ENCODE measurements at places on chromosomes 1 and 21.
A peak's percentile ranks its signal among the peaks of the same experiment; 100 is the strongest.

- no peak for DNase-seq
Measured at GRCh38 chr1:84613026-84613425, 38.8 kb upstream of the CTBS start.

DNA sequence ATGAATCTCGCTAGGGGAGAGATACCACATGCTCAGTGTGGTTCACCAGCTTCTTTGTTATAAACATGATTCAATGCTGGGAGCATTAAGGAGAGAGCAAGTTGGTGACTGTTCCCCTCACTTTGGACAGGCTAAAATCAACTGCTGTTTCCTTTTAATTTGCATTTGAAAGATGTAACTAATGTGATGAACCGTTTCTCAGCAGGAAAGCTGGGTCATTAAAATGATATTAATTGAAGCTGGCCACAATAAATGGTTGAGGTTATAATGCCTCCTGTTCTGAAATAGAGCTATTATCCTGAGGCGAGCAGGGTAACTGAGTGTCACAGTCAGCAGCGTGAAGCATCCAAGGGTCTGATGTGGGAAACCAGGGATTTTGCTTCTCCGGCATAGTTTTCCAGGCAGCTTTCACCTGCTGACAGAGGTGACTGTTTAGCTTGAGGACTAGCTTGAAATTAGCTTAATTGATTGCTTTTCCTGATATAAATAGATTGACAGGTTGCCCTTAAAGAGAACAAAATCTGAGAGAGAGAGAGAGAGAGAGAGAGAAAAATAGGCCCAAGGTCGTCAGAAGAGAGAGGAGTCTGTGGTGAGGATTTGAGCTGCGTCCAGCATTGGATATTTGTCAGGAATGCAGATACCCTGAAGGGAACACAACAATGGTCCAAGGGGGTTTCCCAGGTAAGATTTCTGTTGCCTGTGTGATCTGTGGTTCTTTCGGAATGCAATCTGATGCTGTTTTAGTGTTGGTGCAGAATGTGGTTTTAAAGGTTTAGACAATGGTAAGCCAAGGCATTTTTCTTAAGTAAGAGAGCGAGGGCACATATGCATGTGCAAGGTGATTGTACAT, 209.7 kb downstream of the PATJ start:
- DNase-seq, result no peak

DNA sequence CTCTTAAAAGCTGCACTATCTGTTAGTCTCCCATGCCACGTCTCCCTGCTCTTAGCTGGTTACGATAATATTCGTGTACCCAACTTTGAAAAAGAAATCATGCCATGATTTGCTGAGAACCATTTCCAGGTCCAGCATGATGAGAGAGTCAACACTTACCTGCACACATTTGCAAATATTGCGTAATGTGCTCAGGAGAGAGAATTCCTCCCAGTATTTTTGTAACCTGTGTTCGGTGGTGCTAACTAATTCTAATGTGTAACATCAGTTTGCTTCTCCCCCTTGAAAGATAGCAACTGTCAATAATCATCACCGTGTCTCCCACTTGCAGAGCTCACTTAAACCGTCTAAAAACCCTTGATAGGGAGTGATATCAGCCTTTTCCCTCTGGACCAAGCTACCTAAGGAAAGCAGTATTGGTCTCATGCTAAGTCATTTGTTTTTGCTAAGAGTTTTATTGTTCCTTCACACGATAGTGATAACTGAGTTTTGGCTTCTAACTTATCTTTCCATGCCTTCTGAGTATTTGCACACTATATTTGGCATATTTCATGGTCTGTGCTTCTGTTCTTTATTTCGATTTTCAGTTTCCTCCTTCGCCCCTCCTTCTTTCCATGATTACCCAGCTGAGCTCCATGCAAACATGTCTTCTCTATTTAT, 61.1 kb upstream of the IRF2BP2 start:
- DNase-seq, result no peak

DNA sequence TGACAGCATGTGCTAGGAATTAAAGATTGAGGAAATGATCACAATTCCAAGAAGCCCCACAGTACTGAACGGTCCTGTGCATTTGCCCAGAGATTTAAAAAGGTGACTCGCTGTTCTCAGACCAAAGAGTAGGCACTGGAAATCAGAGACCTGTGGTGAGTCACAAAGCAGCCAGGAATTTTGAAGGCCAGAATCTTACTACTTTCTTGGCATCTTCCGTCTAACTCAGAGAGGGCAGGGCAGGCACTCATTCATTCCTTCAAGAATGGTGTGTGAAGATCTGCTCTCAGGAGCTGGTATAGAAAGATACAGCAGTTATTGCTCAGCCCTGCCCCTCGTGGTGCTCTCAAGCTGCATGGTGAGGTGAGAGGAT, 57.9 kb downstream of the BRINP2 start:
- no peak for DNase-seq

DNA sequence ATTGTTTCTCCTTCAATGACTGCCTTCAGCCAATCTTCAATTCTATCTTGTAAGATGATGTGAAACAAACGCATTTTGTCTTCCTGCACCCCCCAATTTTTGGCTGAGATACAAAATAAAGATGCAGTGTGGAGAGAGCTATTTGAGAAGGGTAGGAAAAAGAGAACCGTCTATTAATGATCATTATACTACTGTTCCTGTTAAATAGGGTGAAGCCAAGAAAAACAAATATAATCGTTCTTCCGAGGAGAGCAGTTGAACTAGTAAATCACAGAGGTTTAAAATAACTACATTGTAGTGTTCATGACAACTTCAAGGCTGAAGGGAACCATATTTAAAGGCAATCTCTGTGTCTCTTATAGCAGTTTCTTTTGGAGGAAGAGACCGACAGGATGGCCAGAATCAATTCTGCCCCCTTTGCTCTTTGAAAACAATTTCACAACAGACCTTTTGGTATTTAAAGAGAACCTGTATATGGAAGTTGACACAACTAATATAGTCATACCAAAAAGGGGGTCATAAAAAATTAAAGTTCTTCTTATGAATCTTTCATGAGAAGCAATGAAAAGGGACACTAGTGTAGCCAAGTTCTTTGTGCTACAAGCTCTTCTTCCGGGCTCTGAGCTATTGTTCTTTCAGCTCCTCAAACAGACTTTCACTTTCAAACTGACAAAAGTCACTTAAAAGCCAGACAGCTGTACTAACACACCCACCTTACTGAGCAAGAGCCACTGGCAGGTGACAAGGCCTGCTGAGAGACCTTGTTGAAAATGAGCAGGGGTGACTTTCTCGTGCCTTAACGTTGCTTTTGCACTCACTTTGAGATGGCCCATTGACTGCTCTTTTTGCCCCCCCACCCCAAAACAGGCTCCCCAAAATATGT, 30.9 kb downstream of the PROX1 start:
- no peak for DNase-seq

GRCh38 chr1:173477286-173478093, at the start of gene PRDX6:
PRDX6 (plus strand) TSS chr1:173477335; CDS start chr1:173477398, 63 bp downstream.
- DNase-seq, result peak; percentile 68

DNA sequence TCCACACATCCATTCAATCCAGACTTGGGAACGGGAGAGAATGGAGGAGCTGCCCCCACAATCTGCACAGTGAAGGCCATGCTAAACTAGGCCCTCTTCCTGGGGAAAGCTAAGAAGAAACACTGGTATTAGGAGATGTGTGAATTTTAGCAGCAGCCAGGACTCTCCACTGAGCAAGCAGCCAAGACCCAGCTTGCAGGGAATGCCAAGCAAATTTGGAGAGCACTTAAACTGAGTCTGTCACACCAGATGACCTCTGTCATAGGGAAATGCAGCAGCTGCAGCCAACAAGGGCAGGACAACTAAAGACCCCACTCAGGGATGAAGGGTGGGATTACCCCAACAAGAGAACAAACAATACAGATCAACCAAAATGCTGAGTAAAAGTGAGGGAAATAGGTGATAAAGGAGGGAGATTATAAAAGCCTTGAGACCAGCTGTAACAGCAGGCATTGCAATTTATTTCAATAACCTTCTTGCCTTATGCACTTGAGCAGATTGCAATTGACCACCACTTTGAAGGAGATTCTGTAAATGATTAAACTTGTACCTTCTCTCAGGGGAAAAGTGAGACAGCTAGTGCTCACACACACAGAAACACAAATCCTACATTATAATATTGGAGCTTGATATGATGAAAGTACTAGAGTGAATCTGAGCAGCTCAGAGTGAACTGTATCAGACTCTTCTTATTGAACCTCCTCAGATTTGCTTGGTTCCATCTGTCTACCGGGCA, 2.5 kb upstream of the CLCA1 start:
- no peak for DNase-seq

- no peak for DNase-seq
Measured at GRCh38 chr1:237211031-237211430, 169.0 kb downstream of the RYR2 start.

- DNase-seq, result no peak
Measured at GRCh38 chr21:44815852-44816628, 1.8 kb downstream of the SUMO3 start.

DNA sequence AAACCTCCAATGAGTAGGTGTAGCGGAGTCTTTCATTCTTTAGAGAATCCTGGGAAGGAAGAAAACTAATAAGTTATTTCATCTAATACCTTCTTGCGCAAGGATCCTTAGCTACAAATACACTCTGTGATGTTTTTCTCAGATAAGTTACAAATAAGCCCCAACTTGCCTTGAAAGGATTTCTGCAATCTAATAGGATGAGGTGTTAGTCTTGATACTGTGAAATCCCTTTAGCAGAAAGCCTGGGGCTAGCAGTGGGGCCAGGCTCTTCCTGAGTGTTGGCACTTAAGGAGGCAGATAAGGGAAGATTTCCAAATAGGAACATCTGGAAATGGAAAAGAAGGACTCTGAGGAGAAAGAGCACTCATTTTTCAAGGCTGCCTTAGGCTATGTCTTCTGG, 168.0 kb upstream of the DAB1 start:
- DNase-seq, result no peak

DNA sequence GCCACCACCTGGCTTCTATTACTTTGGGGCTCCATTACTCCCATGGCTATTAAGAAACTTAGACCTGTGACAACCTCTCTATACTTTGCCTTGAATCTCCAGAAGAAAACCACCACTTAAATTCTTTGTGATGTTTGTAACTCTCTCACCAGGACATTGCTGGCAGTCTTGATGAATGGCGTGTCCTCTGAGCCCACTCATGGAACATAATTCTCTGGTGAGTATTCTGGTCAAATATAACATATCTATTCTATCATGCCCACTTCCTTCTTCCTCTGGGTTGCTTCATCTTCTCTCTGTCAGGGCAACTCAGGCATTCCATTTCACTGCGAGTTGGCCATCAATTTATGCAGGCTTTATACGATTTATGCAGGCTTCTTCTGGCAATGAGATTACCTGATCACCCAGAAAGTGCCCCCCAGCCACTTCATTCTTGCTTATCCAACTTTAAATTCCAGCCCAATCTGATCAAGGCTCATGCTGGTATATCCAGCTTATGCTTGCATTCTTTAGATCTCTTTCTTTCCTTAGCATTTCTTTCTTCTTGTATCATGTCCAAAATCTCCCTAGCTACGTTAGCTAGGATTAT, 112.0 kb upstream of the CHRM3 start:
- DNase-seq, result no peak

- DNase-seq, result no peak
Measured at GRCh38 chr1:159247266-159247665, 42.6 kb downstream of the ACKR1 start.

GRCh38 chr1:220681220-220681880, 8.8 kb upstream of the C1orf115 start:
- no peak for DNase-seq

DNA sequence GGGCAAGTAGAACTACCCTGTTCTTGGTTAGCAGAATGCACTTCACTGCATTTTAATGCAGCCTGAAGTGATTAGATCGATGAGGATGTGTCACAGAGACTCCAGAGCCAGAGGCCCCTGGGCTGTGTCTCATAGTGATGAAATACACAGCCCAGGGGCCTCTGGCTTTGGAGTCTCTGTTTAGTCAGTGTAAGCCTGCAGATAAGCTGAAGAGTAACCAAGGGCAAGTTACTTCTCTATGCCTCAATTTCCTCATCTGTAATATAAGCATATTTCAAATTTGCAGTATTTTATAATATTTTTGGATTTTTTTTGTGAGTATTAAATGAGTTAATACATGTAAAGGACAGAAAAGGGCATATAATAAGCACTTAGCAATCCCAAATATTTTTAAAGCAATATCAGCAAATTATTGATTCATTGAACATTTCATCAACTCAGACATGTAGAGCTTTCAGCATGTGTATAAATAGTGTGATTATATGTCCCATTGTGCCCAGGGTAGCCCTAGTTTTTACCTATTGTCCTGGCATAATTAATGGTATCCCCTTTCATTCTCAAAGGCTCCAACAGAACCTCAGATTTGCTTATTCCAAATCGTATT, 23.6 kb upstream of the APOBEC4 start:
- DNase-seq, result no peak

GRCh38 chr1:97112442-97112841, 390.9 kb downstream of the PTBP2 start:
- DNase-seq, result no peak

- no peak for DNase-seq
Measured at GRCh38 chr1:36125129-36125991, at the start of gene COL8A2. COL8A2 (minus strand) TSS chr1:36125222; CDS start chr1:36100242, 24,980 bp downstream.

GRCh38 chr1:57424231-57425027, 569 bp upstream of the DAB1 start:
- DNase-seq, result no peak

- no peak for DNase-seq
Measured at GRCh38 chr1:228782662-228783417, 47.6 kb downstream of the RHOU start.

GRCh38 chr1:84376000-84376910, 22.0 kb upstream of the DNASE2B start:
- no peak for DNase-seq

DNA sequence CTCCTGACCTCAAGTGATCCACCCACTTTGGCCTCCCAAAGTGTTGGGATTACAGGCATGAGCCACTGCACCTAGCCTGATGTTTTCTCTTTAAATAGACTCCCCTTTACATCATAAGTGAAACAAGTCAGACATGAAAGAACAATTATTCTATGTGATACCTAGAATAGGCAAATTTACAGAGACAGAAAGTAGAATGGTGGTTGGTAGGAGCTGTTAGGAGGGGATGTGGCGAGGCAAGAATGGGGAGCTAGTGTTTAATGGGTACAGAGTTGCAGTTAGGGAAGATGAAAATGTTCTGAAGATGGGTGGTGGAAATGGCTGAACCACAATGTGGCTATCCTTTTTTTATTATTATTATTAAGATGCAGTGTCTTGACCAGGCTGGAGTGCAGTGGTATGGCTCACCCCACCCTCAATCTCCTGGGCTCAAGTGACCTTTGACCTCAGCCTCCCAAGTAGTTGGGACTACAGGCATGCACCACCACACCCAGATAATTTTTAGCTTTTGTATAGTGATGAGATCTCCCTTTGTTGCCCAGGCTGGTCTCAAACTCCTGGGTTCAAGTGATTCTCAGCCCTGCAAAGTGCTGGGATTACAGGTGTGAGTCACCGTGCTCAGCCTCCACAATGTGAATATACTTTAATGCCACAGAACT, 28.4 kb downstream of the ELF3 start:
- DNase-seq, result no peak

- DNase-seq, result no peak
Measured at GRCh38 chr1:177008653-177009052, 155.9 kb downstream of the ASTN1 start.

All from HL-60 (cell line).